ENCODE measurements at places on chromosomes 6 and 20.

DNA sequence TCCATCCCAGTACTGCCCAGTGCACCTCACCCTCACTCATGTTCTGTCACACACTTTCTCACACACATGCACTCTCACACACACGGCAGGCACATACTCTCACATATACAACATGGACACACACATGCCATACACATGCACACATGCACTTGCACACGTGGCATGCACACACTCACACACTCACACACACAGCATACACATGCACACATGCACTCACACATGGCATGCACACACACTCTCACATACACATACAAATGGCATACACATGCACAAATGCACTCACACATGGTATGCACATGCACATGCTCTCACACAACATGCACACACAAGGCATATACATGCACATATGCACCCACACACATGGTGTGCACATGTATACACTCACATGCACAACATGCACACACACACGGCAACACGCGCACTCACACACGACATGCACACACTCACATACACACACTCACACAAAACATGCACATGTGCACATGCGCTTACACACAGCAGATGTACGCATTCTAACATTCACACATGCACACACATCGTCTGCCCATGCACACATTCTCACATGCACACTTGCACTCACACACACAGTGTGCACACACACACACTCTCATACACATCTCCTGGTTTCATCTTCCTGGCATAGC, 131.7 kb upstream of the THBS2 start:
- no peak for DNase-seq

- DNase-seq, result no peak
Observed at GRCh38 chr6:52293067-52293466, 8.5 kb upstream of the MCM3 start.

DNA sequence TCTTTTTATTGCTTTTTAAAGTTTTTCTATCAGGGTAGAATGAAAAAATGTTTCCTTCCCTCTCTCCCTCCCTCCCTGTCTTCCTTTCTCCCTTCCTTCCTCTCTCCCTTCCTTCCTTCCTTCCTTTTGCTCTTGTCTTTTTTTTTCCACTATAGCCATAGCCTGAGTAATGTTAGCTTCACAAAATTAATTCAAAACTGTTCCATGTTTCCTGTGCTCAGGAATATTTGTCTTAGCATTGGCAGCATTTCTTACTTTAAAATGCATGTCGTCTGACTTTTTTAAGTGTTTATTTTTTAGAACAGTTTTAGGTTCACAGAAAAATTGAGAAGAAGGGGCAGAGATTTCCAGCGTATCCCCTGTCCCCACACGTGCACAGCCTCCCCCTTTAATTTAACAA, 730.8 kb upstream of the CITED2 start:
- DNase-seq, result no peak

DNA sequence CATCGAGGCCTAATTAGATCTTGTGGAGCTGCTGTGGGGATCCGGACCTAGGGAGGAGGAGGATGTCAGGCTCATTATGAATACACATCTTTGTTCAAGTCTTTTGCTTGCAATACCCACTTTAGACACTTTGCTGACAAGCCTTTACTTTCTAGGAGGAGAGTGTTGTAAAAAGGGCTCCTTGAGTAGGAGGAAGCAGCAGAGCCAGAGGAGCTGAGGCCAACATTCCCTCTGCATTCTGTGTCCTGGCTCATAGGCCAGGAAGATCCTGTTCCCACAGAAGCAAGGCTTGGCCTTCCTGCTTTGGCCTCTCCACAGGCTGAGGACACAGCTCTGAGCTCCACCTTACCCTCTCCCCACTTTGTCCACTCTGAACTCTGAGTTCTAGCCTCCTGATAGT, 67.1 kb downstream of the TPD52L1 start:
- no peak for DNase-seq

- no peak for DNase-seq
Observed at GRCh38 chr6:349491-349921, 42.0 kb upstream of the IRF4 start.

DNA sequence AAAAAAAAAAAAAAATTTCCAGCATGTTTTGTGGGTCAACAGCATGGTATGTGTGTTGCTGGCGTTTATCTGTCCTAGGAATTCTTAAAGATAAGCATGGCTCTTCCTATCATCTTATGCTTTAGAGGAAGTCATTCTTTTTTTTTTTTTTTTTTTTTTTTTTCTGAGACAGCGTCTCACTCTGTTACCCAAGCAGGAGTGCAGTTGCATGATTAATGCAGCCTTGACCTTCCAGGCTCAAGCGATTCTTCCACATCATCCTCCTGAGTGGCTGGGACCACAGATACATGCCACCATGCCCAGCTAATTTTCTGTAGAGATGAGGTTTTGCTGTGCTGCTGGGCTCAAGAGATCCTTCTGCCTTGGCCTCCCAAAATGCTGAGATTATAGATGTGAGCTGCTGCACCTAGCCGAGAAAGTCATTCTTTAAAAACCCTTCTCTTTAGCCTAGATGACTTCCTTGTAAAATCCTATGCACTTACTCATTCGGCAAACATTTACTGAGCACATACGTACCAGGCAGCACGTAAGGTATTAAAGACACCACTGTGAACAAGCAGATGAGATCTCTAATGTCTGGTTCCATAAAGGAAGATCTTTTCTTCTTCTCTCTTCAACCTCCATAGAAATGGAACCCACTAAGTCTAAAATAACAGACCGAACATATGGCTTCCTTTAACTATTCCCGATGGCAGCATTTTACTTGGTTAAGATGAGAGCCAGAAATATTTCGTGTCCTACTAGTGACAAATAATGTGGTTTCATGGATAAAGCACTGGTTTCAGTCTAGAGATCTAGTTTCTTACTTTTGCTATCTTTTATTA, 122.4 kb downstream of the RIN2 start:
- DNase-seq, result no peak

DNA sequence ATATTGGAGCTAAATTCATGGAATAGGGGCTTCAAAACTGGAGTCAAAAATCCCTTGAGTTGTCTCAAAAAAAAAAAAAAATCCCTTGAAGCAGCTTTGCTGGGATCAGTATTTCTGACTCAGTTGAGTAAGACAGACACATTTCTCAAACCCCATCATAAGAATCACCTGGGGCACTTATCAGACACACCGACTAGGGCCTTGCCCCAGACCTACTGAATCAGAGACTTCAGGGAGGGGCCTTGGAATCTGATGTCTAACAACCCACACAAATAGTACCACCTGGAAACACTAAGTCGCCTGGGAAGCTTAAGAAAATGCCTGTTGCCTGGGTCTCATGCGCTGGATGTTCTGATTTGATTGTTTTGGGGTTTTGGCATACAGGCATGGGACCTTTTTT, 44.9 kb upstream of the RNF144B start:
- DNase-seq, result no peak

DNA sequence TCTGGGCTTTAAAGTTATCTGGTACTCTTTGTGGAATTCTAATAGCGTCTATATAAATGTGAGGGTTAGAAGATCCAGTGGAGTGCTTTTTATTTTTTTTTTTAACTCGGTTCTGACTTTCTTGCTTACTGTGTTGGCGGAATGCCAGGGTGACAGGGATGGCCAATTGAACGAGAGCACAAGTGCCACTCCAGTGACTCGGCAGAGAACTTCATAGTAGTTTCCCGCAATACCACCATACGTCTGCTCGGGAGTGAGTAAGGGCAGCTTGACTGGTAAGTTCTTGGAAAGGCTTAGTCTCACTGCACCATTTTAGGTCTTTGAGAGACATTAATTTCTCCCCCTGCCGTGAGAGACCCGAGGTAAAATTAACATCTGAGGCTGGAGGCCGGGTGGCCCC, 49.4 kb upstream of the TULP1 start:
- no peak for DNase-seq

- DNase-seq, result no peak
Observed at GRCh38 chr6:34146021-34146782, at the start of gene GRM4. TSS of gene GRM4 (minus strand) at chr6:34146087. CDS start at chr6:34133496, 12,591 bp downstream.

GRCh38 chr6:41596096-41596685, 42.1 kb upstream of the MDFI start:
- no peak for DNase-seq

GRCh38 chr20:49993301-49993751, 10.5 kb downstream of the SNAI1 start:
- no peak for DNase-seq

- DNase-seq, result no peak
Observed at GRCh38 chr20:34269996-34270627, 28.9 kb downstream of the ASIP start.

- DNase-seq, result no peak
Observed at GRCh38 chr6:2257363-2257762, 12.0 kb upstream of the GMDS start.

- DNase-seq, result no peak
Observed at GRCh38 chr20:58822748-58823730, 27.7 kb downstream of the GNAS-AS1 start.

- no peak for DNase-seq
Observed at GRCh38 chr6:104404377-104404776, 455.3 kb downstream of the HACE1 start.
